ENCODE measurements at places on chromosomes 2 and 18.
A peak's percentile ranks its signal among the peaks of the same experiment; 100 is the strongest.

- DNase-seq, result no peak
Measured at GRCh38 chr2:121969766-121970639, 214.6 kb downstream of the TSN start.

DNA sequence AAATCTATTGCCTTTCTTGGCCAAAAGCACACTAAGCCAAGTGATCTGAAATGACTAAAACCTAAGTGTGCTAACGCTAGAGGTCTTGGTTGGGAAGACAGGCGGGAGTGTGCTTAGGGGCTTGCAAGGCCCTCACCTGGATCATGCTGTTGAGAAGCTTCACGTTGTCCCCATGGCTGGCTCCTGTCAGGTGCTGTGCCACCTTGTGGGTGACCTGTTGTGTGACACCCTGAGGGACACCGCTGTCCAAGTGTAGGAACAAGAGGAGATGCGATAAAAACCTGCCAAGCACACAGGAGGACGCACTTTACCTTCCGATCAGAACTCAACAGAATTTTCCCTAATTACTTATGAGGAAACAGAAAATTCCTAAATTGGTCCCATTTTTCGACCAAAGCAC lies 50.8 kb downstream of the EPG5 start:
- peak; percentile 23 for DNase-seq

- DNase-seq, result no peak
Measured at GRCh38 chr2:70607121-70607561, 53.5 kb upstream of the TGFA start.

- DNase-seq, result peak; percentile 97
Measured at GRCh38 chr18:11880586-11881304, 27.4 kb downstream of the MPPE1 start.

GRCh38 chr2:223835701-223836532 lies 1.5 kb downstream of the AP1S3 start:
- no peak for DNase-seq

DNA sequence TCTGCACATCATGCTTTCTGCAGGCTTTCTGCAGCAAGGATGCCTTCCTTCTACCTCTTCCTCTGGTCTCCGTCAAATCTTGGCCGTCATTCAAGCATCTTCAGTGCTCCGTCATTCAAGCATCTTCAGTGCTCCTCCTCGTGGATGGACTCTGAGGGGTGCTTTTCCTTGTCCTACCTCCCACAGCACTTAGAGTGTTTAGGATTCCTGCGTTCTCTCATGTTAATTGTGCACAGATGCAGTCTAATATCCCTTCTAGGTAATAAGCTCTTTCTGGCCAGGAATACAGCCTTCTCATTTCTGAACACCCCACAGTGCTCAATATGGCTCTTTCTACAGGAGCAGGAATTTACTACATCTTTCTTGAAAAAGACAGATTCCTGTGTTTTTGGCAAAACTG lies 59.8 kb downstream of the ZNF236 start:
- DNase-seq, result no peak

DNA sequence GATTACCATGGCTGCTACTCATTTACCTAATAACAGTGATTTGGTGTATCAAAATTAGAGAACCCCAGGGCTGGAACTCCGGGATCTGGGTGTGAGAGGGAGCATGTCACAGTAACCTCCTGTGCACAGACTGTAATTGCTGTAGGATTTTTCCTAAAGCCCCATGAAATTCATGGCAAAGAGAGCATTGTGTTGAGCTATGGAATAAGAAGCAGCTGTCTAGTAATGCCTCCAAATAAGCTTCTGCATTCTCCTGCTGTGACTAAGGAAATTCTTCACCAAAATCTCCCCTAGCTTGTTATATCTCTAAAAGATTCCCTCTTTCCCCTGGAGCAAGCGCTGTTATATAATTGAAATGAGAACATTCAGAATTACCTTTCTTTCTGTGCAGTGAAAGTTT lies 158.1 kb upstream of the SPATS2L start:
- DNase-seq, result no peak

All from erythroblast (primary cell).